NCI-H526 (cell line): ENCODE measurements at places on chromosomes 7 and 10.

- DNase-seq: no peak
Observed at GRCh38 chr10:60349426-60349825, 40.2 kb downstream of the ANK3 start.

GRCh38 chr7:27316311-27316710 lies 73.7 kb downstream of the EVX1 start:
- no peak for DNase-seq

DNA sequence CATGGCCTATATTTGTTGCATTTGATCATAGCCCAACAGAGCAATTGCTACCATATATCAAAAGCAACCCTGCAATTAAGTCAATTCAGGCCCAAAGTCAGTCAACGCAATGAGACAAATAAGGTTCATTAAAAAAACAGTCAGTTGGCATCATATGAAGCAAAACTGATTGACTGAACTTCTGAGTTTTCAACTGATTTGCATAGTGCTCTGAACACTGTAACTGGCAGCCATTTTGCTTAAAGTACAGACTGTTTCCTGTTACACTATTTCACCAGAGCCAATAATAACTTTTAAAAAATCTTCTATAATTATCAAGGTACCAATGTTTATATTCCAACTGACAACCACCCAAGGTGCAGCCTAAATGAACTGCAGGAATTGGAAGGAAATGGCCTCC lies 68.4 kb upstream of the RAPGEF5 start:
- no peak for DNase-seq

DNA sequence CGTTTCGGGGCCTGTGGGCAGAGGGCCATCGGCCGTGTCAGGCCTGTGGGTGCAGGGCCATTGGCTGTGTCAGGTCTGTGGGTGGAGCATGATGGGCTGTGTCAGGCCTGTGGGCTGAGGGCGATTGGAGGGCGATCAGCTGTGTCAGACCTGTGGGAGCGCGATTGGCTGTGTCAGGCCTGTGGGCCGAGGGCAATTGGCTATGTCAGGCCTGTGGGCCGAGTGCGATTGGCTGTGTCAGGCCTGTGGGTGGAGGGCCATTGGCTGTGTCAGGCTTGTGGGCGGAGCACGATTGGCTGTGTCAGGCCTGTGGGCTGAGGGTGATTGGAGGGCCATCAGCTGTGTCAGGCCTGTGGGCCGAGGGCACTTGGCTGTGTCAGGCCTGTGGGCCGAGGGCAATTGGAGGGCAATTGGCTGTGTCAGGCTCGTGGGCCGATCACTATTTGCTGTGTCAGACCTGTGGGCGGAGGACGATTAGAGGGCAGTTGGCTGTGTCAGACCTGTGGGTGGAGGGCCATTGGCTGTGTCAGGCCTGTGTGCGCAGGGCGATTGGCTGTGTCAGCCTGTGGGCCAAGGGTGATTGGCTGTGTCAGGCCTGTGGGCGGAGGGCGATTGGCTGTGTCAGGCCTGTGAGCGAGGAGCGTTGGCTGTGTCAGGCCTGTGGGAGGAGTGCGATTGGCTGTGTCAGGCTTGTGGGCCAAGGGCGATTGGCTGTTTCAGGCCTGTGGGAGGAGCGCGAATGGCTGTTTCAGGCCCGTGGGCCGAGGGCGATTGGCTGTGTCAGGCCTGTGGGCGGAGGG lies 54.1 kb downstream of the DYNC2I1 start:
- DNase-seq: no peak

GRCh38 chr10:113035732-113036312 lies 85.8 kb downstream of the TCF7L2 start:
- DNase-seq: no peak

DNA sequence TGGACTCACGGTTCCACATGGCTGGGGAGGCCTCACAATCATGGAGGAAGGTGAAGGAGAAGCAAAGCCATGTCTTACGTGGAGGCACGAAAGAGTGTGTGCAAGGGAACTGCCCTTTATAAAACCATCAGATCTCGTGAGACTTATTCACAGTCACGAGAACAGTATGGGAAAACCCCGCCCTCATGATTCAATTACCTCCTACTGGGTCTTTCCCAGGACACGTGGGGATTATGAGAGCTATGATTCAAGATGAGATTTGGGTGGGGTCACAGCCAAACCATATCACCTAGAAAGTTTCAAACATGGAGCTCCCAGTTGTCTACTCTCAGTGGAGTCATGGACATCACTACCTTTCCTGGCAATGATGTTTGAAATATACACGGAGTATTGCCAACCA lies 49.6 kb downstream of the CYCS start:
- no peak for DNase-seq

- no peak for DNase-seq
Observed at GRCh38 chr10:63273577-63273976, 140.4 kb downstream of the NRBF2 start.

DNA sequence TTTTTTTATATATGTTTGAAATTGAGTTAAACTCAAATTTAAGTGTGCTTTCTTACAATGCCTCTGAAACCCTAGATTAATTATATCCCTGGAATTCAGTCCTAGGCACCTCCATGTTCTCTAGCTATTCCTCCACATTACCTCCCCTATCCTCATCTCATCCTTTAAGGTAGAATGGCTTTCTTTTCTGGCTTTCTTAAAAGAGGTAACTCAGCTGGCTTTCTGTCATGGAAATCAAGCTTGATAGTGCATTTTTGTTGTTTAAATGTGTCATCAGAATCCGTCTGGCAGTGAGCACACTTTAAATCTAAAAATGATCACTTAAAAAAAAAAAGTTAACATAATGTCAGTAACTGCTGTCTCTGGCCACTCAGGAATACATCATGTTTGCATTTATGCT lies 42.2 kb downstream of the AHR start:
- no peak for DNase-seq

- DNase-seq: no peak
Observed at GRCh38 chr7:96952974-96953391, 52.4 kb upstream of the DLX6 start.

DNA sequence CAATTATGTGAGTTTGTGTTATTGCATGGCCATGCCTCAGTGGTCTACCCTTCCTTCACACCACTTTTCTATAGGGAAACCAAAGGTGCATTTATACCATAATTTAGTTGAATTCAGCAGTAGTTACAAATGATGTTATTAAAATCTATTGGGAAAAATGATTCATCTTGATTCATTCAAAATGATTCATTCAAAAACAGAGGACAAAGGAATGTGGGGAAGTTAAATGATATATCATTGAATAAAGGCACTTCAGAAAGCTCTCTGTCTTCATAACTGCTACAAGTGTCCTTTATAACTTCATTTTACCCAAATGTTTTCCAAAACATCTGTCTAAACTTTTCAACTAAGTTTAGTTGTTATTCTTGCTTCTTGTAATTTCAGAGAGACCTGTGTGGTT lies 722.9 kb downstream of the GRM8 start:
- no peak for DNase-seq

- DNase-seq: no peak
Observed at GRCh38 chr7:33400214-33400538, 270.8 kb downstream of the BBS9 start.

DNA sequence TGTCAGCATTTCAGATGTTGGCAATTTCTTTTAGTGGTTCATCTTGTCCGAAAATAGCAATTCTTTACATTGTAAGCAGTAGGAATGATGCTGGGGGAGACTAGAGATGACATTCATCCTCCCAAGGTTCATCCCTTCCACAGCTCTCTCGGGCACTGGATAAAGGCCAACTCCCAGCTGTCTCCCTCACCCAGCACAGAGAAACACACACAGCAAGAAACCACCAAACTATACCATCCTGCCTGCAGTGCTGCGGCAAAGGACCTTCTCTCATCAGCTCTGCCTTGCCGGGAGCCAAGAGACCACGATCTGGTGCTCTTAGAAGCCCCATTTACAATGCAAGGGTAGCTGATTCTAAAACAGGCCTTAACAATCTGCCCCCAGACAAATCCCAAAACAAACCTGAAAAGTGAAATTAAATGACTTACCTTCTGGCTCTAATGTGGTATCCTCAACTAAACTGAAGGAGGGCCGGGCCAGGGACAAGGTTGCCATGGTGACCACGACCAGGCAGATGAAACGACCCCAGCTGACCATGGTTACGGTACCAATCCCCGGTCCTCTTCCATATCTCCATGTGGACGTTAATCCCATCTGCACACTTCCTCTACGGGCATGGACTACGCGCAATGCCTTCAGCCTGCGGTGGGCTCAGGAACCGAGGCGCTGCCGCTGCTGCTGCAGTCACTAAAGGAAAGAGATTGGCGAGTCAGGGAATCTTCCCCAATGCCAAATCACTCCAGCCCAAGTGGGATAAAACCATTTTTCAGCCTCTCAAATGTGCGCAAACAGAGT lies 4.8 kb downstream of the FGFR2 start:
- no peak for DNase-seq

DNA sequence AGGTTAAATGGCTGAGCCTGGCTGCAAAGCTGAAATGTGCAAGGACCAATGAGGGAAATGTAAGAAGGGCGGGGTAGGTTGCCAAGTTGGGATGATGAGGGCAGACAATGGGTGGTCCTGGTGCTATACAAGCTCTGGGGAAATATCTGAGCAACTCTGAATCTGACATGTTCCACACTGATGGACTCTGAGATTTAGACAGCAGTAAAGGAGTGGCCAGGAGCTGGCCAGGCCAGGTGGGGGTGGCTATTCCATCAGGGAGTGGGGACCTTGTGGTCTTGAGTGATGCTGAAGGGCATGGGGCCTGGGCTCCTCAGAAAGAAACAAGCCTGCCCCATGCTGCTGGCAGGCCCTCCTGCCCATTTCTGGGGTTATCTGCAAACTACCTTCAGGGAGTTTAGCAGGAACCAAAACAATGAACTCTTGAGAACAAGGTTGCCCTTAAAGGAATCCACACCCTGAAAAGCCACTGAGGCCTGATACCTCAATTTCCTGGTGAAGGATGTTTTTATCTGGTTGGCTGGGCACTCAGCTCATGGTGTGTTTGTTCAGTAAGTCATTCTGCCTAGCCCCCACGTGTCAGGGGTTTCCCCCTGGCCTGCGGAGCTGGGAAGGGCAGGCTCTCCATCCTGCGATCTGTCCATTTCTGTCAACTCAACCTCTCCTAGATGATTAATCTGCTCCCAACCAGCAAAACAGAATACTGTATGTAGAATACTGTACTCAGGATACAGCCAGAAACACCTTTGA lies 143.3 kb upstream of the TNS3 start:
- DNase-seq: no peak

DNA sequence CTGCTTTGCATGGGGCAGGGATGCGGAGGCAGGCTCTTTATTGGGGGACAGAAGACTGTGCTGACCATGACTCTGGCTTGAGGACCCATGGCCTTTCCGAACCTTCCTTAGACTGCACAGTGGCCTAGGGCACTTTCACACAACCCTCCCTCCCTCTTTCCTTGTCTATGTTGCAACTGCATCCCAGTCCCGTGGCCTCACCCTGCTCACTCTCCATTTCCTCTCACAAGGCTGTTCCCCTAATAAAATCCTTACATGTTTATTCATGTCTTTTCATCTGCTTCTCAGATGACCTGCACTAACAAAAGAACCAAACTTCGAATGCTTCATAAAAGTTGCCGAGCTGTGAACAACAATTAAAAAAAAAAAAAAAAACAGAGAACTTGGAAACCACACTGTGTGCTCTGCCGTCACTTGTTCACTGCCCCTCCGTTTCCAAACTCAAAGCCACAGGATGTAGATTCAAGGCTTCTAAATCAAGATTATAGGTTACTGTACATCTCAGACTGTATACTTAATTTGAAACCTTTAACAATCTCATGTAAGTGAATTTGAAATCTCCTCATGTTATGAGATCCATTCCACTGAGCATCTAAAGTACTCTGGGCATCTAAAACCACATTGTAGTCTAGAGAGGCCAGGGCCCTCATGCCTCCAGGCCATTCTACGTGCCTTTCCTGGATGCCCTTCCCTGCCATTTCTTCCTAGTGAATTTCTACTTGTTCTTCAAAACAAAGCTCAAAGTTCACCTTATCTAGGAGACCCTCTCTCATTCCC lies 265.9 kb downstream of the SNX13 start:
- no peak for DNase-seq

- no peak for DNase-seq
Observed at GRCh38 chr10:75038335-75038734, 73.1 kb upstream of the SAMD8 start.

- DNase-seq: peak; percentile 73
Observed at GRCh38 chr10:98309366-98310355, 41.7 kb upstream of the LOXL4 start.

DNA sequence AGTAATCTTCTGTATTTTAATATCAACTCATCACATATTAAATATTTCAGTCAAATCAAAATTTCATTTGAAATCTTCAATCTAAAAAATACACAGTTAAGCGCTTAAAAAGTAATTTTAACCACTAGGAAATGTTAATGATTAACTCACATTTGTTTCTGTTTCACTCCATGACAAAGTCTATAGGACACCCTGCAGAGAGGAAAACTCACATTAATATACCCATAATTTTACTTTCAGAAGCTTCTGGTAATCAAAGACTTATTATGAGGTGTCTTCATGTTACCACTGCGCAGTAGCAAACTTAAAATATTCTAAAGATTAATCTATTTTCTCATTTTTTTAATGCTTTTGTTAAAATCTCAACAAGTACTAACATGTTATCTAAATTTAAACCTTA lies 41.0 kb upstream of the ZNF518A start:
- DNase-seq: no peak

GRCh38 chr10:110859973-110860376 lies 11.8 kb upstream of the PDCD4 start:
- DNase-seq: no peak

- peak; percentile 18 for DNase-seq
Observed at GRCh38 chr10:102646610-102647442, 2.5 kb downstream of the TRIM8 start.

DNA sequence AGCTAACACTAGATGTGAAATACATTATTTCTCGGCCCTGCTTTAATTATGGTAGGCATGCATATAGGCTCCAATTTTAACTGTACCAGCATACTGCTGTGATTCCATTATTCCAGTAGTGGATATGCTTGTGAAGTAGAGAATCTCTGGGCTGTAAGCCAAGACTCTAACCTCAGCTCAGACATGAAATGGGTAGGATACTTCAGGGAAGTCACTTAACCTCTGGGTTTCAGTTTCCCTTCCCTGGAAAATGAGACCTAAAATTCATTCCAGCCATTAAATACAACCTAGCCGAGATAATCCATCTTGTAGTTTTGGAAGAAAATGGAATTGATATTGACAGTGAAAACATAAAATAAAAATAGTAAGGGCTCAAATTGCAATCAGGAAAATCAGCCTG lies 59.6 kb upstream of the TRIL start:
- no peak for DNase-seq

- DNase-seq: no peak
Observed at GRCh38 chr7:139799586-139799985, 21.8 kb upstream of the HIPK2 start.

DNA sequence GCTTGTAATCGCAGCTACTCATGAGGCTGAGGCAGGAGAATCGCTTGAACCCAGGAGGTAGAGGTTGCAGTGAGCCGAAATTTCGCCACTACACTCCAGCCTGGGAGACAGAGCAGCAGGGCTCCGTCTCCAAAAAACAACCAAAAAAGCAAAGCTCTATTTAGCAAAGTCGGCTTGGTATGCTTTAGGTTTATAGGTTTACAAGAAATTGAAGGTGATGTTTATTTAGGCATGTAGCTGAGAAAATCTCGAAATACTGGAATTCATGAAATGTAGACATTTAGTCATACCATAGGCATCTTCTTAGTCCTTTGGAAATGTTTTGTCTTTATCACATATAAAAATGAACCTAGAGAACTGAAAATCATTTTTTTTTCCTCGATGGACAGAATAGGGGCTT lies 453.8 kb upstream of the ANKRD30A start:
- DNase-seq: no peak
